Fibroblast of villous mesenchyme (primary cell): ENCODE measurements at places on chromosomes 2 and 18. TPM values are rescaled to one million over a fixed set of nuclear protein-coding genes. Genes with fewer than 3 reads are reported as not detected.

The DLX1 gene
- total RNA-seq: not detected in 2 replicates

The METAP1D gene
- total RNA-seq: 9.3 and 13.4 TPM in 2 replicates

The CHRNA1 gene
- total RNA-seq: under 0.01 and 0.32 TPM in 2 replicates

The UGT1A5 gene
- total RNA-seq: not detected in 2 replicates
